ENCODE measurements at places on chromosomes 1 and 21.
A peak's percentile ranks its signal among the peaks of the same experiment; 100 is the strongest.

DNA sequence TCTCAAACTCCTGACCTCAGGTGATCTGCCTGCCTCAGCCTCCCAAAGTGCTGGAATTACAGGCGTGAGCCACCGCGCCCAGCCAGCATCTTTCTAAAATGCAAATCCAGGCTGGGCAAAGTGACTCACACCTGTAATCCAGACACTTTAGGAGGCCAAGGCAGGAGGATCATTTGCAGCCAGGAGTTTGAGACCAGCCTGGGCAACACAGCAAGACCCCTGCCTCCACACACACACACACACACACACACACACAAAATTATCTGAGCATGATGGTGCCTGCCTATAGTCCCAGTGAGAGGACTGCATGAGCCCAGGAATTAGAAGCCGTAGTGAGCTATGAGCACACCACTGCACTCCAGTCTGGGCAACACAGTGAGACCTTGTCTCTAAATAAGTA, 16.8 kb upstream of the PABPC4 start:
- DNase-seq, result no peak

GRCh38 chr1:34842952-34843371, 16.6 kb downstream of the SMIM12 start:
- DNase-seq, result no peak

DNA sequence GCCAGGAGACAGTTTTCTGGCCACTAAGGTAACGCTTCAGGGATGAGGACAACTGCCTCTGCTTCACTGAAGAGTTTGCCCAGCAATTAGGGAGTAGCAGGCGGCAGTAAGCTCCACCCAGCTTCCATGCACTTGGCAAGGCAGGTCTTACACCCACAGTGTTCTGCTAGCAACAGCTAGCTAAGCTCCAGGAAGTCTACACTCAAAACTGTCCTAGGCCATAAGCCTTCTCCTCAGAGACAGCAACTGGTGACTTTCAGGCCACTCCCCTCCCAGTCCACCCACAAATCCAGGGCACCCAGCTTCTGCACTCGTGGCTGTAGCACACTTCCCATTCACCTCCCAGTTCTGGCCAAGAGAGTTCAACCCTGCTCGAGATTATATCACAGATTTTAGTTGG, 47.3 kb downstream of the KMO start:
- DNase-seq, result no peak

- no peak for DNase-seq
Observed at GRCh38 chr1:240090014-240090413, 1.7 kb upstream of the FMN2 start.

GRCh38 chr1:27603309-27603680, 649 bp downstream of the AHDC1 start:
- DNase-seq, result no peak

DNA sequence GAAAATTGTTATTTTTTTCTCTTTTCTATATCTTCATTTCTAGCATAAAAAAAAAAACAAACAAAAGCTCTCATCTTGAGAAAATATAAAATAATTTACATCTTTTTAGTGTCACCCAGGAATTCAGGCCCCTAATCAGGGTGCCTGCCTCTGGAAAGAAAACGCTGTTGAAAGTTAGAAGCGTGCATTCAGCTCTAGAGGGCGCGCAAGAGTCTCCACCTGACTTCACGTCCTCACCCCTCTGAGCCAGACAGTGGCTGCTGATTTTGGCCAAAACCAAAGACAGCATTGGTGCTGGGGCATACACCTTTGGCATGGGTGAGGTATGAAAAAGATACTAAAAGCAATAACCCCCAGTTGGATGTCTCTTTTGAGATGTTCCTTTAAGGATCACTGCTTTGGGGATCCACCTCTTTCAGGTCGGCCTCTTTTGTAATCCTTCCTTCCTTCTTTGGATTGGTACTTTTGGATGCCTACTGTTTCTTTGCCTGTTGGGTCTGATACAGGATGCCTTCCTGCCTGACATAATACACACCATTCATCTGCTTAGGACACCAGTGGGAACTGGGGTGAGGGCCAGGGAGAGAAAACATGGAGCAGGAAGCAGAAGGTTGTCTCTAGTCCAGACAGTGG, 77.6 kb upstream of the CHRM3 start:
- peak; percentile 16 for DNase-seq

DNA sequence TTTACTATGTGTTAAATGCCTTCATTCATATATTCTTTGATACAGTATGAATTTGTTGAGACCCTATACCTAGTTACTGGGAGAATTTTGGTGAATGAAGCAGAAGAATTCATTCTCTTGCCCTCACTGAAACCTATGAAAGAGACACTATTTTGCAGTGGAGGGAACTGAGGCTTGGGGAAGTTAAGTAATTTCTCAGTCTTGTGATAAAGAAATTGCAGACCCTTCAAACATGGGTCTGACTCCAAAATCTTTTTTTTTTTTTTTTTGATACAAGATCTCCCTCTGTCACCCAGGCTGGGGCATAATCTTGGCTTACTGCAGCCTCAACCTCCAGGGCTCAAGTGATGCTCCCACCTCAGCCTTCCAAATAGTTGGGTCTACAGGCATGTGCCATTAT, 132.1 kb downstream of the DNM3 start:
- no peak for DNase-seq

DNA sequence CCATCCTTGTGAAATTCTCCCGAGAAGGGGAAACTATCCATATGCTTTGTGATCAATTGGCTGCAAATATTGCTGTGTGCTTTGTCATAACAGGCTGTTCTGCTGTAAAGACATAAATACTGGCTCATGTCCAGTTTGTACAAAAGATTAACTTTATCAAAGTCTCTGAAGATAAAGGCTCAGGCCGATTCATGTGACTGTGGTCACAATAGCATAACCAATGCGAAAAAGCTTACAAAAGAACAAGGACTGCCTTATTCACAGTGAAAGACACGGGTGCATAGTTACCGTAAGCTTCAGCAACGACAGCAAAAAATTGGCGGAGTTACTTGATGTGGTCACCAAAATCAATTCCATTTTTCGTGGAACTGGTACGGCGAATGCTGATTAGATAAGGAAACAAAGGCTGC, 173.6 kb upstream of the CHRM3 start:
- DNase-seq, result no peak

DNA sequence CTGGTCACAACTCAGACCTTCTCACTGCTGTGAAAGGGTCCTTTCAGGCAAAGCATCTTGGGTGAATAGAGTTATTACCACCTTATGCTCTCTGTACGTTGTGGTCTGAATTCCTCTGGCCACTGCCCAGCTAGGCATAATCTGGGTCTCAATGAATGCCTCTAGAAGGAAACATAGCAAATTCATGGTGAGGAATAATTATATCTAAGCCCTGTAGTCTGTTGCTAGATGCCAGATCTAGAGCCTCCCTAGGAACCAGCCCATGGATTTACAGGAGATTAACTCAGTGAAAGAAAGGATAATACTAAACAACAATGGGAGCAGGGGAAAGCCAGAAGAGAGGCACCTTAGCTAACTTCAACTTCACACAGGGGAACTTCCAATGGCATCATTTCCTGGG, 2.4 kb upstream of the COL11A1 start:
- DNase-seq, result peak; percentile 56

DNA sequence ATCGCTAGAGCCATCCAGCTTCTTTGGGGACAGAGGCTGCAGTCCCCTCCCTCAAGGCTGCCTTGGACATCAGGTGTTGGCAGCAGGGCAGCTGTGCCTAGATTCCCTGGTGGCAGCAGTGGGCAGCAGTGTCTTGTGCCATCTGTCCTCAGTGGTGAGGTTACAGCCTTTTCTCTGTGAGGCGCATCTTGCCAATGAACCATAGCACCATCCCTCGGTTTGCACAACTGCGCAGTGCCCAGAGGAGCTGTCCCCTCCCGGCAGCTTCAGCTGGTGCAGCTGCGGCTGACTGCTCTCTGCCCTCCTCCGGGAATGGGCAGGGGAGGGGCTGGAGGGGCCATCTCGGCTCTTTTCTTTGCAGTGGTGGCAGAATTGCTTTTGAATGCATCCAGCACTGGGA, 59.0 kb upstream of the C8B start:
- no peak for DNase-seq

GRCh38 chr1:96291468-96291867, 430.1 kb upstream of the PTBP2 start:
- no peak for DNase-seq

- DNase-seq, result no peak
Observed at GRCh38 chr21:24870633-24871032, 736.6 kb downstream of the MRPL39 start.

- peak; percentile 32 for DNase-seq
Observed at GRCh38 chr1:109838838-109839240, 71.8 kb upstream of the CSF1 start.

DNA sequence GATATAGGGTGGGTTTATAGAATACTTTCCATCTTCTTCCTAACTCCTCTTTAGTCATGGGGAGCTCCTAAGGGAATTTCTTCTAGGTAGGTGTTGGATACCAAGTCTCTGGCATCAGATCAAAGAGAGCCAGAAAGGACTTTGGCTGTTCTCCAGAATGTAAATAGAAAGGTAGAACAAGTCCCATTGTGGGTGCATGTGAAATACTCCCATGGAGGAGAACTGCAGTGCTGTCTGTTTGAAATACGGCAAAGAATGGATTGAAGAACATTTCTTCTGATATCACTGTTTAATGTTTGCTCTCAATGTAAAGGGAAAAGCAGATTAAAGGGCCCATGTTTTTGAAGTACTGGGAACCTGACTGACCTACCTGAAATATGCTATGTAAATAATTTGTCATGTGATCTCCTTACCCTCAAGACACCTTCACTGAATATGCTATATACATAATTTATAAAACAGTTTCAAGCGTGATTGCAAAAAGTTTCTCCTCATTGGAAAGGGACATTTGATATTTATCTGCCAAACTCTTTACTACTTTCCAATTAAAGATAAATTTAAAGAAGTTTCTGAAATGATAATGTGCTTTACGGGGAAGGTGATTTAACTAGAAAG, 65.9 kb downstream of the LAMC1 start:
- no peak for DNase-seq

- no peak for DNase-seq
Observed at GRCh38 chr1:59917026-59917784, 9.4 kb downstream of the CYP2J2 start.

DNA sequence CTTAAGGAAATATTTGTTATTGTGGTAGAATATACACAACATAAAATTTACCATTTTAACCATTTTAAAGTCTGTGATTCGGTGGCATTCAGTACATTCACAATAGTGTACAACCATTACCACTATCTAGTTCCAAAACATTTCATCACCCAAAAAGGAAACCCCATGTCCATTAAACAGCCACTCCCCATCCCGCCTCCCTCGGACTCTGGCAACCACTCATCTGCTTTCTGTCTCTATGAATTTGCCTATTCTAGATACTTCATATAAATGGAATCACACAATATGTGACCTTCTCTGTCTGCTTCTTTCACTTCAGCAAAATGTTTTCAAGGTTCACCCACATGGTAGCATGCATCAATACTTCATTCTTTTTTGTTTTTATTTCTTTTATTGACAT, 51.3 kb downstream of the PTP4A2 start:
- DNase-seq, result no peak

Data from fibroblast of upper back skin (primary cell).